Dorsolateral prefrontal cortex (tissue), 122 donors: ENCODE measurements at places on chromosomes 1 and 21. TPM values are rescaled to one million over a fixed set of nuclear protein-coding genes. Genes with fewer than 3 reads are reported as not detected.

- no peak for DNase-seq
Observed at GRCh38 chr1:178798232-178798861, 72.5 kb downstream of the ANGPTL1 start.

- DNase-seq: no peak
Observed at GRCh38 chr1:70509996-70510876, 99.2 kb downstream of the CTH start.

CLDN17 gene
- total RNA-seq: not detected

DNA sequence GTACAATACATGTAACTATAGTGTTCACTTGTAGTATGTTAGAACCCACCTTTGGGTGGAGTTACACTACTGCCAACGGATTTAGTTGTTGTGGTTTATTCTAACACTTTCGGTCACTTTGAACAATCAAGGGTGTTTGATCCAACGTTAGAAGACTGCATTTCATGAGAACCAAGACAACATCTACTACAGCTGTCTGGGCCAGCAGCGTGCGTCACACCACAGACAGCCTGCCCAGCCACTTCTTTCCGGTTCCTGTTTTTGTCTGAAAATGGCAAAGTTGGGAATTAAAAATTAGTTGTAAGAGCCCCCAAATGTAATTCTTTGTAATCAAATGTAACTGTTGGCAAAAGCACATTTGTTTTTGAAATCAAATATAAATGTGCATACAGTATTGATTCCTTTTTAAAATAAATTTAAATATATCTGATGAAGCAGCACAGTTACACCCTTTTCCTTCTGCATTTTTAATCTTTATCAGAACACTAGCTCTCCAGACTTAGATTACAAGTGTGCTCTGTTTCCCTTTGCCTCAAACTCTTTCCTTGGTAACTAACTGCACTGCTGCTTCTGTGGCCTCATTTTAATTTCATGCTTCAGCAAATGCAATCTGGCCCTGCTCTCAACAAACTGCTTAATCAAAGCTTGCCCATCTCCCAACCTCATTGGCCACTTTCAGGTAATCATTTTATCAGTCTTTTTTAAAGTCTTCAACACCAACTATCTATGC, 86.6 kb upstream of the DPH5 start:
- DNase-seq: no peak

GRCh38 chr21:14484188-14485009, 61.7 kb downstream of the SAMSN1 start:
- no peak for DNase-seq

- DNase-seq: no peak
Observed at GRCh38 chr1:25083481-25084345, 148.6 kb downstream of the SYF2 start.

EFNA1 gene
- 22.0 TPM for total RNA-seq

F3 gene
- total RNA-seq: 139 TPM

DNA sequence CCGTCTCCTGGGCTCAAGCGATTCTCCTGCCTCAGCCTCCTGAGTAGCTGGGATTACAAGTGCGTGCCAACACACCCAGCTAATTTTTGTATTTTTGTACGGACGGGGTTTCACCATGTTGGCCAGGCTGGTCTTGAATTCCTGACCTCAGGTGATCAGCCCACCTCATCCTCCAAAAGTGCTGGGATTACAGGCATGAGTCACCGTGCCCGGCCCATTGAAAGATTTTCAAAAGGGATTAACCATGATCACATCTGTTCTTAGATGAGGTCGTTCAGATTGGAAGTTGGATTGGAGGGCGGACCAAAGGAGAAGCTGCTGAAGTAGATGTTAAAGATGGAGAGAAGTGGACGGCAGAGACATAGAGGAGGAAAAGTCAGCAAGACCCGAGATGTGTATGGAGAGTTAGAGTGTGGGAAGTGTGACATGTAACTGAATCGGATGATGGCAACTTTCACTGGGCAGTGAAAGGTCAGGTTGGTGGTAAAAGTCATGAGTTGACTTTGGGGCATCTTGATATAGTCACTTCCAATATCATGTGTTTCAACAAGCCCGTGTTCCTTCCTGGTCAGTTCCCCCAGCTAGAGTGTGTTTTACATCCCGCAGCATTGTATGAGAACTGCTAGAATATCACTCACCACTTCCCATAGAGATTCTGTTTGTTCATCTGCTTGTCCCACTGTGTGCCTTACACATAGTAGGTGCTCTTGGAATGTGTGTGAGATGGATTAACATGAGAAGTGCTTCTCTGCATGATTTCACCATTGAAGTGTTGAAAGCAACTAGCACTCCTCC, 54.4 kb upstream of the TINAGL1 start:
- no peak for DNase-seq

GRCh38 chr1:118223426-118223825, 38.4 kb upstream of the SPAG17 start:
- no peak for DNase-seq

GRCh38 chr21:16420031-16420724, 690.4 kb downstream of the USP25 start:
- DNase-seq: no peak

- DNase-seq: no peak
Observed at GRCh38 chr1:187010571-187011309, 182.0 kb downstream of the PLA2G4A start.

APCS gene
- total RNA-seq: not detected

- DNase-seq: no peak
Observed at GRCh38 chr1:235843461-235843961, 23.2 kb downstream of the LYST start.

GPR3 gene
- 4.5 TPM for total RNA-seq

DNA sequence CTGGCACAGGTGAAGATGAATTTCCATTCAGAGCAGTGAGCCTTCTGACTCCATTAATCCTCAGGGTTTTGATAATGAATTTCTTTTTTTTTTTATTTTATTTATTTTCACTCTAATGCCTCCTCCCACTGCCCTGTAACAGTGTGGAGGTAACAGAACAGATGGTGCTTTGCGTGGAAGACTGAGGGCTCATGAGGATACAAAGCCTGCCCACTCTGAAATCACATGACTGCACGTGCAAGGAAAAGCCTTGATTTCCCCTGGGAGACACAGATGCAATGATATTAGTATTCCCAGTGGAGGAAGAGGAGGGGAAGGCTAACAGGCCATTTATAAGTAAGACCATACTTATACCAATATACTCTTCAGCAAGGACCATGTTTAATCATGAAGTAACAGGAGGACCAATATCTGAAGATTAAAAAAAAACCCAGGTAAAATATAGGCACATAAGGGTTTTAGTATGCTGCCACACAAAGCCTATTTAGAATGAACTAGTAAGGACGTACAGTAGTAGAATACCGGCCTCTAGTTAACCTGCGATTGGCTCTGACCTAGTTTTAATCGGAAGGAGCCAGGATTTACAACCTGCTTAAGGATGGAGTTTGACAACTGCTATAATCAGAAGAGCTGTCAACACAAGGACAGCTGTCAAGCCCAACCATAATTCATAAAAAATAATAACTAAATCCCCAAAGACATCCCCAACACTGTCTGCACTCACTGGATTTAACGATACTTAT, 69.6 kb downstream of the LHX4 start:
- DNase-seq: no peak

- no peak for DNase-seq
Observed at GRCh38 chr21:34034369-34035014, 38.9 kb upstream of the MRPS6 start.

HSPA6 gene
- total RNA-seq: 5.4 TPM

GRCh38 chr1:197837911-197838310, 62.6 kb upstream of the DENND1B start:
- no peak for DNase-seq

OR2T6 gene
- total RNA-seq: not detected

DNA sequence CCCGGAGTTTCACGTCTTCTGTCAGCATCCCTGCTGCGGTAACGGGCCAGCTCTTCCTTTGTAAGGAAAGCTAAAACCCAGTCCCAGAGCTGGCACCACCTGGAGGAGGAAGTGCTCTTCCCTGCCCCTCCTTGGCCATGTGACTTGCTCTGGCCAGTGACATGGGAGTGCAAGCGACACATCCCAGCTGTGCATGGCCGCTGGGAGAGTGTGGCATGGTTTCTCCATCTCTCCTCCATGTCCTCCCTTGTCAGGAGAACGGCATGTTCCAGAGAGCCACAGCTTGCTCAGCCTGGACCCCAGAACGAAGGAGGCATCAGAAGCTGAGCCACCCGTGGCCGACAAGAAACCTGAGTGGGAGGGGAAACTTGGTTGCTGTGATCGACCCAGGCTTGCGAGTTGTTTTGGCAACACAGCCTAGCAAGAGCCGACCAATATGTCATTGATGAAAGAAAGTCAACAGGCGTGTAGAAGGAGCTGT, 2.7 kb upstream of the PRXL2B start:
- DNase-seq: no peak

DNA sequence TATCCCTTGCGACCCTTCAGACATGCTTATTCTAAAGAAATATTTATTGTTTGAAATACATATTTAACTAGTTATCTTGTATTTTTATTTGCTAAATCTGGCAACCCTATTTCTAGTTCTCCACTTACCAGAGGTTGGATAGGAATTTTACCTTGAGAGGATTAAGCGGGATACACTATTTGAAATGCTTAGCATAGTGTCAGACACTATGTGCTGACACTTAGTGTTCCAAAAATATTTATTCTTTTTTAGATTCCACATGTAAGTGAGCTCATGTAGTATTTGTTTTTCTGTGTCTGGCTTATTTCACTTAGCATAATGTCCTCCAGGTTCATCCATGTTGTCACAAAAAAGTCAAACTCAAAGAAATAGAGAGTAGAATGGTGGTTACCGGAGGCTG, 78.7 kb downstream of the NTMT2 start:
- DNase-seq: no peak

LIX1L gene
- total RNA-seq: 32.8 TPM

GJC2 gene
- 19.8 TPM for total RNA-seq

- DNase-seq: no peak
Observed at GRCh38 chr1:10721381-10722321, 74.8 kb downstream of the CASZ1 start.

DNA sequence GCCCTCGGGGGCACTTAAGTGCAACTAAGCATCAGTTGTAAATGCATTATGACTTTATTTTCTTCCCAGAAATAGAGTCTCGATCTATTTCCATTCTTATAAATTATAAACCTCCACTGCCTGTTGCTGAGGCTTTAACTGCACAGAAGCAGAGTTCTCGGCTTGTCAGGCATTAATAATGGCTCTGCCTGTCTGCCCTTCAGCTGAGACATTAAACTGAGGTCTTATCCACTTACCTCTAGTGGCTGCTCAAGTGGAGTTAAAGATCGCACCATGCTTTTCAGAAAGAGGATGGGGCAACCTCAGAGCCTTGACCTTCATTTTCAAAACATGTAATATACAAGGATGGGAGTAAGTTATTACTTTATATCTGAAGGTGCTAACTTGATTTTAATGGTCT, 597.6 kb upstream of the PRMT6 start:
- DNase-seq: no peak

SPRR2F gene
- not detected for total RNA-seq

CFHR2 gene
- not detected for total RNA-seq

DNA sequence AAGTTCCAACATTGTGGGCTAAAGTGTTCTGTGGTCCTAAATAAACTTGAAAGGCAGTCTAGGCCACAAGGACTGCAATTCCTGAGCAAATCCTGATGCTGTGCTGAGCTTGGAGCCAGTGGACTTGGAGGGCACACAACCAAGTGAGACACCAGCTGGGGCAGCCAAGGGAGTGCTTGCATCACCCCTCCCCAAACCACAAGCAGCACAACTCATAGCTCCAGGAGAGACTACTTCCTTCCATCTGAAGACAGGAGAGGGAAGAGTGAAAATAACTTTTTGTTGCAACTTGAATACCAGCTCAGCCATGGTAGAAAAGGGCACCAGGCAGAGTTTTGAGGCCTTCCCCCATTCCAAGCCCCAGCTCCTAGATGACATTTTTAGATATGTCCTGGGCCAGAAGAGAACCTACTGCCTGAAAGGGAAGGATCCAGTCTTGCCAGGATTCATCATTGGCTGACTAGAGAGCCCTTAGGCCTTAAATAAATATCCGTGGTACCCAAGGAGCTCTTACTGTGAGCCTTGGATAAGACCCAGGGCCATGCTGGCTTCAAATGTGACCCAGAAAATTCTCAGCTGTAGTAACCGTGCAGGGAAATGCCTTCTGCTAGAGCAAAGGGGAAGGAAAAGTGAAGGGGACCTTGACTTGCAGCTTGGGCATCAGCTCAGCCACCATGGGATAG, 35.4 kb upstream of the LRRC8B start:
- no peak for DNase-seq

DNA sequence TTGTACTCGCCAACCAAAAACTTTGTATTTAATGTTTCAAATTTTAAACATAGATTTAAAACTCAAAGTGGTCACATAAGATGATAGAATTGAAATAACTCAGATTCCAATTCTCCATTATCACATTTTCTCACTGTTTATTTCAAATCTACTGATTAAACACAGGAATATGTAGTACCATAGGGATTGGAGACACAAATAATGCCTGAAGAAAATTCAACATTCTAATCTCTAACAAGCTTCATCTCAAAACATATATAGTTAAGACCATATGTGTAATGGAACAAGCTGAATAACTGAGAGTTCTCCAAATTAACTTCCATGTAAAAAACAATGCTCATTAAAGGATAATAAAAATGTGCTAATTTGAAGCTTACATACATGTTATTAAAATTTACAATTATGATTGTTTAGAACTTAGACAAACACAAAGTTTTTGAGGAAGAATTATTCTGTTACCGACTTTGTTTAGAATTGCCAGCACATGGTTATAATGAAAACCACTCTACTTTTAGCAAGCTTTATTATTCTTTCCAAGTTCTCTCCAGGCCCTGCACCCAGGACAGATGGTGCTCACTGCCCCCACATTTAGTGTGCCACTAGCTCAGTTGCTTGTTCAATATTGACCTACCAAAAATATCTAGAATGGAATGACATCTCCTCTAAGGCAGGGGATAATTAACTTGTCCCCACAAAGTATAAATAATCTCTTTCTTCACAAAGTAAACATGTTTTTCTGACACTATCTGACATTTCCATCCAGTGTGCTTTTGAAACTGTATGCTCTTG, 467.2 kb downstream of the TTLL7 start:
- no peak for DNase-seq

GRCh38 chr1:231666937-231667608, 40.5 kb downstream of the DISC1 start:
- no peak for DNase-seq

GRCh38 chr1:226181996-226182714, 4.4 kb downstream of the ACBD3 start:
- DNase-seq: no peak

GRCh38 chr1:30753660-30754123, 3.9 kb downstream of the LAPTM5 start:
- no peak for DNase-seq

- DNase-seq: no peak
Observed at GRCh38 chr21:18274370-18274769, 29.7 kb downstream of the CHODL start.

GRCh38 chr1:208597571-208597970, 353.4 kb upstream of the PLXNA2 start:
- no peak for DNase-seq

PCNT gene
- 97.3 TPM for total RNA-seq

- DNase-seq: peak; percentile 46
Observed at GRCh38 chr1:17696417-17697301, 58.5 kb upstream of the ACTL8 start.

GRCh38 chr1:180425952-180426351, 76.4 kb downstream of the ACBD6 start:
- no peak for DNase-seq

- no peak for DNase-seq
Observed at GRCh38 chr1:27936370-27936769, 1.6 kb downstream of the SMPDL3B start.

IGSF5 gene
- 2.5 TPM for total RNA-seq

GRCh38 chr1:215201283-215201682, 118.7 kb downstream of the KCNK2 start:
- DNase-seq: no peak
